Adrenal gland (tissue), 19 donors: ENCODE measurements at places on chromosomes 13 and 19. TPM values are rescaled to one million over a fixed set of nuclear protein-coding genes. Genes with fewer than 3 reads are reported as not detected.

DNA sequence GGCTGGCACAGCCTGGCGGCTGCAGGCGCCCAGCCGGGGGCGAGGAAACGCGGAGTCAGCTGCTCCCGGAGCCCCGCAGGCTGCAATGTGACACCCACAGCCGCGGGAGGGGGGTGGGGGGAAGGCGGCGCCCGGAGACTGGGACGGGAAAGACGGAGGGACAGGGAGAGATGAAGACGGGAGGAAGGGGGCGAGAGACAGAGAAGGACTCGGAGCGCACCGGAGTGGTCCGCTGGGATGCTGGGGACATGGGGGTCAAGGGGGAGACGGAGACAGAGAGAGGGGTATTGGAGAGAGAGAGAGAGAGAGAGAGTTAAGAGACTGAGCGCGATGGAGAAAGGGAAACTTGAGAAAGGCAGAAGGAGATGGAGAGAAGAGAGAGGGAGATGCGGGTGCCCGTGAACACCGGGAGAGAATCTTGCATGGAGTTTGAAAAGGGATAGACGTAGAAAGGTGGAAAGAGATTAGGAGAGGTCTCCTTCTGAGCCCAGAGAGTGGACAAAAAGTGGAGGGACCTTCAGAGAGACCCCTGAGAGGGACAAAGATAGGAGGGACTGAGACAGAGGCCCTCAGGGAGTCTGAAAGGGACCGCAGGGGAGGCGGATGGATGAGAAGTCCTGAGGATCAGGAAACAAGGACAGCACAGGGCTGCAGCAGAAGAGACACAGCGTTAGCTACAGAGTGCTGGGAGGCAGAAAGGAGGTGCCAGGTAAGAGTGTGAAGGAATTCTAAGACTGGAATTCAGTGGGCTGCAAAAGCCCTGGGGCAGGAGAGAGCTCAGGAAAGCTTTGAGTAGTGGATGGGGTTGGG lies 1.0 kb downstream of the SCN1B start:
- no peaks in the 10 kb centered on the region for H3K36me3 ChIP-seq
- peak overlapping the region; percentile 74 for H3K27ac ChIP-seq

DNA sequence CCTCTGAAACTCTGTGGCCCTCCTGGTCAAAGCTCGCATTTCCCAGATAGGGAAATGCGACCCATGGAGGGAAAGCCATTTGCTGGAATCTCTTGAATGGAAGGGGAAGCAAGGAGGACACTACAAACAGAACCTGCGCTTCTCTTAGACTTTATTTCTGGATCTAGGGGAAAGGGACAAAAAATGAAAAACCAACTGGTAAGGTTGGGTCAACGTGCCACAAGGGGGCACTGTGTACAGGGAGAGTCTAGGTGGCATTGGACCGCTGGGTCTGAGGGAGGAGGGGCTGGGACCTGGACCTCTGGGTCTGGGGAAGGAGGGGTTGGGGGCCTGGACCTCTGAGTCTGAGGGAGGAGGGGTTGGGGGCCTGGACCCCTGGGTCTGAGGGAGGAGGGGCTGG lies 5.0 kb downstream of the KLK4 start:
- H3K4me1 ChIP-seq: no peaks in the 10 kb centered on the region
- DNase-seq: no peak
- H3K4me3 ChIP-seq: no peak overlapping the region
- no peaks in the 10 kb centered on the region for H3K36me3 ChIP-seq
- H3K27ac ChIP-seq: no peak overlapping the region

DNA sequence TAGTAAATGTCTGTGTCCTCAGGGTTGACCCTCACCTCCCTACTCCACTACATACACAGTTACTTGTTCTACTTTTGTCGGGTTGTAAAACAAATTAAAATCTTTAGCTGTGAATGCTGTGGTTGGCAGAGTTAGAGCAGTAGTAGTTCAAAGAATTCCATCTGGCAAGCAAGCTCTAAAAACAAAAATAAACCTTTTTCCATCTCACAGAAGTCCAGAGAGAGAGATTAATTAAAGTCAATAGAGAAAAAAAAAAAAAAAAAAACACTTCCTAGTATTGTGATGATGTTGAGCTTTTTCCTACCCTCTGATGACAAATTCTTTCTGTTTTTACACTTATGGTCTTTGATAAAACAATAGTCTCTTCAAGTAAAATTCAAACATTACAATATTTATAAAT lies 338.4 kb downstream of the PCDH17 start:
- H3K4me3 ChIP-seq: no peak overlapping the region
- no peaks in the 10 kb centered on the region for H3K27me3 ChIP-seq
- H3K4me1 ChIP-seq: no peaks in the 10 kb centered on the region
- no peak for DNase-seq

- peak; percentile 55 for DNase-seq
- no peak overlapping the region for H3K4me3 ChIP-seq
- H3K4me1 ChIP-seq: no peaks in the 10 kb centered on the region
- peak overlapping the region; percentile 26 for H3K27ac ChIP-seq
- H3K36me3 ChIP-seq: no peaks in the 10 kb centered on the region
Observed at GRCh38 chr19:54248016-54248601, 5.5 kb upstream of the LILRA6 start.

- H3K4me3 ChIP-seq: no peak overlapping the region
- no peaks in the 10 kb centered on the region for H3K27me3 ChIP-seq
- no peak for DNase-seq
- H3K4me1 ChIP-seq: no peaks in the 10 kb centered on the region
- no peaks in the 10 kb centered on the region for H3K36me3 ChIP-seq
Observed at GRCh38 chr13:53138376-53139036, 109.9 kb downstream of the OLFM4 start.

DNA sequence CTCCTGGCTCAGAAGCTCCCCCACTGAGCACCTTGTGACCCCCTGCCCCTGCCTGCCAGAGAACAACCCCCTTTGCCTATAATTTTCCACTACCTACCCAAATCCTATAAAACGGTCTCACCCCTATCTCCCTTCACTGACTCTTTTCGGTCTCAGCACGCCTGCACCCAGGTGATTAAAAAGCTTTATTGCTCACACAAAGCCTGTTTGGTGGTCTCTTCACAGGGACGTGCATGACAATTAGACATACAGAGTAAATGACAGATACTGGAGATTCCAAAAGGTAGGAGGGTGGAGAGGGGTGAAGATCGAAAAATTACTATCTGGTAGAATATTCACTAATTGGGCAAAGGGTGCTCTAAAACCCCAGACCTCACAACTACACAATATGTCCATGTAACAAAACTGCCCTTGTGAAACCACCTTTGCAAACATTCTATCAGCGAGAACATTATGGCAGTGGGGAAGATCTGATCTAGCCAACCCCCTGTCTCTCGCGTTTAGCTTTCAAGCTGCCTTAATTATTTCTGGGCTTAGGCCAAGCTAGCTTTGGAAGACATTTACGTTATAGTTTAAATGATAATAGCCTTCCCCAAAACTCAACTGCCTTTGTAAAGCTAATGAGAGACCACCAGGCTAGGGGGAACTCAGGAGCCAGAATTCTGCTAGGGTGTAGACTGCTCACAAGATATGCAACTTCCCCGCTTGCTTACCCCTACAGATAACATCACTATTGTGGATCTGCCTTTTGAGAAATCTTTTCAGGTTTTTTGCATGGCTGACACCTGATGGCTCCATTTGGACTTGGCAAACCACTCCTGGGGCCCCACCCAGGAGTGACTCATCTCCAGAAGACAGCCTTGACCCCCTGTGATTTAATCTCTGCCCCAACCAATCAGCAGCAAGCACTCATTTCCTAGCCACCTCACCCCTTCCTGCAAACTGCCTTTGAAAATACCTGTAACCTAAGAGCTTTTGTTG lies 1534.0 kb upstream of the SPRY2 start:
- no peak overlapping the region for H3K4me3 ChIP-seq
- no peak overlapping the region for H3K27ac ChIP-seq
- no peaks in the 10 kb centered on the region for H3K27me3 ChIP-seq
- no peaks in the 10 kb centered on the region for H3K4me1 ChIP-seq

DNA sequence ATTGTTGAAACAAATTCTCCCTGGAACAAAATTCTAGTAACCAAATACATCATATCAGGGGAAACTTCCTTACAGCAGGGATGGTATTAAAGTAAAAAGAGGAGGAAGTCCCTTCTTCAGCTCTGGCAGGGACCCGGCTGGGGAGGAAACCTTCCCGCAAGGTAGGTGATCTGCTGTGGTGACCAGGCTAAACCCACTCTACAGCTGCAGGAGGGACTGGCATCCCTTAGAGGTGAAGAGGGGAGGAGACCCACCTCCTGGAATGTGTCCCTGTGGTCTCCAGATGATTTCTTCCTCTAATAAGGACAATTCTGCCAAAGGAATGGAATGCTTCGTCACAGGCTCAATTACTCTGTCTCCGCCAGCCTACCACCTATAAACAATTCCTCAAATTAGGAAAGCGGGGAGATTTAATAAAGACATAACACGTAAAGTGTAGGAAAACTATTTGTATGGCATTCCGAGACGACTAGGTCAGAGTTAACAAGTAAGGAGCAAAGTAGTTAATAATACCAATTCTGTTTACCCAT lies 637 bp upstream of the PDS5B start:
- H3K27me3 ChIP-seq: no peaks in the 10 kb centered on the region
- peak overlapping the region; percentile 81 for H3K4me3 ChIP-seq
- peak; percentile 26 for DNase-seq
- no peaks in the 10 kb centered on the region for H3K36me3 ChIP-seq

GRCh38 chr19:47660435-47660832 lies 51.5 kb downstream of the BICRA start:
- no peaks in the 10 kb centered on the region for H3K27me3 ChIP-seq
- H3K36me3 ChIP-seq: no peaks in the 10 kb centered on the region
- H3K4me1 ChIP-seq: peaks cover 26% of the 10 kb centered on the region
- H3K27ac ChIP-seq: no peak overlapping the region

- no peak overlapping the region for H3K27ac ChIP-seq
- peaks cover 29% of the 10 kb centered on the region for H3K36me3 ChIP-seq
- no peaks in the 10 kb centered on the region for H3K4me1 ChIP-seq
- no peaks in the 10 kb centered on the region for H3K27me3 ChIP-seq
Observed at GRCh38 chr19:32630338-32630737, 44.6 kb downstream of the ANKRD27 start.

DNA sequence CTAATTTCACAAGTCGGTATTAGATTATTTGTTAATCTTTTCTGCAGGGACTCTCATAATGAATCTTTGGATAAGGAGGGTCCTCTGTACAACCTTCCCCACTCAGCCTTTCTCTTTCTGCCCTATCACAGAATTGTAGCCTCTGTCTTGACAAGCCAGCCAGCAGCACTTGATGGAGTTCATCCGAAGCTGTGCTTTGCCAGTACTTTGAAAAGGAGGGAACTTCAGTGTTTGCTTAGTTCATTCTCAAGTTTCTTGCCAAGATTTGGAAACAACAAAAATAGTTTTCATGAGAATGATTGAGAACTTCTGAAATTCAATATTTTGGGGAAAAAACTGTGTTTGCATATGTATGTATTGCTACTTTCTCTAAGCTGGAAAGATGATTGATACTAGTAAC lies 69.3 kb upstream of the HMGB1 start:
- H3K4me1 ChIP-seq: no peaks in the 10 kb centered on the region
- no peaks in the 10 kb centered on the region for H3K36me3 ChIP-seq
- H3K27me3 ChIP-seq: no peaks in the 10 kb centered on the region
- no peak overlapping the region for H3K27ac ChIP-seq
- DNase-seq: no peak

- H3K36me3 ChIP-seq: peaks cover 27% of the 10 kb centered on the region
- peak; percentile 65 for DNase-seq
- peak within 1 kb of the TSS; percentile 74 for H3K4me3 ChIP-seq
- no peaks in the 10 kb centered on the region for H3K27me3 ChIP-seq
Observed at GRCh38 chr19:49590971-49591730, at the start of gene PRR12. Gene PRR12 (plus strand): TSS chr19:49591182. CDS start chr19:49591655, 473 bp downstream.

GRCh38 chr13:56528040-56528790 lies 612.5 kb upstream of the PRR20A start:
- no peaks in the 10 kb centered on the region for H3K27me3 ChIP-seq
- DNase-seq: no peak

- no peaks in the 10 kb centered on the region for H3K27me3 ChIP-seq
- no peaks in the 10 kb centered on the region for H3K36me3 ChIP-seq
- H3K4me1 ChIP-seq: peaks cover 3% of the 10 kb centered on the region
- no peak overlapping the region for H3K4me3 ChIP-seq
- H3K27ac ChIP-seq: no peak overlapping the region
Observed at GRCh38 chr13:47897411-47898050, 103.5 kb downstream of the SUCLA2 start.

GRCh38 chr19:57978586-57979289 lies 4.4 kb upstream of the C19orf18 start:
- no peaks in the 10 kb centered on the region for H3K4me1 ChIP-seq
- DNase-seq: no peak
- no peaks in the 10 kb centered on the region for H3K36me3 ChIP-seq
- no peaks in the 10 kb centered on the region for H3K27me3 ChIP-seq
- no peak overlapping the region for H3K4me3 ChIP-seq
- H3K27ac ChIP-seq: no peak overlapping the region

- H3K27me3 ChIP-seq: no peaks in the 10 kb centered on the region
- no peak overlapping the region for H3K4me3 ChIP-seq
- H3K36me3 ChIP-seq: no peaks in the 10 kb centered on the region
- no peak overlapping the region for H3K27ac ChIP-seq
- DNase-seq: no peak
Observed at GRCh38 chr13:104289400-104289799, 1223.2 kb upstream of the SLC10A2 start.

GRCh38 chr19:29610574-29611271 lies 4.6 kb downstream of the POP4 start:
- no peaks in the 10 kb centered on the region for H3K4me1 ChIP-seq
- no peaks in the 10 kb centered on the region for H3K36me3 ChIP-seq
- H3K27me3 ChIP-seq: no peaks in the 10 kb centered on the region
- H3K4me3 ChIP-seq: no peak overlapping the region
- H3K27ac ChIP-seq: no peak overlapping the region

- no peak overlapping the region for H3K27ac ChIP-seq
- no peak overlapping the region for H3K4me3 ChIP-seq
- H3K4me1 ChIP-seq: no peaks in the 10 kb centered on the region
- no peaks in the 10 kb centered on the region for H3K27me3 ChIP-seq
Observed at GRCh38 chr19:11949201-11949600, 15.6 kb upstream of the ZNF763 start.

Gene NTF4
- total RNA-seq: 0.55 TPM

Gene IFI30
- total RNA-seq: 259 TPM

Gene KIR2DL4
- not detected for total RNA-seq

Gene FXYD7
- total RNA-seq: not detected

Gene ZNF729
- not detected for total RNA-seq

Gene ACER1
- total RNA-seq: not detected

Gene DMRTC2
- not detected for total RNA-seq

Gene ANGPTL4
- total RNA-seq: 19.8 TPM

Gene PLA2G4C
- 49.6 TPM for total RNA-seq

Gene RASL11A
- 22.8 TPM for total RNA-seq
